ENCODE measurements at places on chromosomes 5 and 9.

DNA sequence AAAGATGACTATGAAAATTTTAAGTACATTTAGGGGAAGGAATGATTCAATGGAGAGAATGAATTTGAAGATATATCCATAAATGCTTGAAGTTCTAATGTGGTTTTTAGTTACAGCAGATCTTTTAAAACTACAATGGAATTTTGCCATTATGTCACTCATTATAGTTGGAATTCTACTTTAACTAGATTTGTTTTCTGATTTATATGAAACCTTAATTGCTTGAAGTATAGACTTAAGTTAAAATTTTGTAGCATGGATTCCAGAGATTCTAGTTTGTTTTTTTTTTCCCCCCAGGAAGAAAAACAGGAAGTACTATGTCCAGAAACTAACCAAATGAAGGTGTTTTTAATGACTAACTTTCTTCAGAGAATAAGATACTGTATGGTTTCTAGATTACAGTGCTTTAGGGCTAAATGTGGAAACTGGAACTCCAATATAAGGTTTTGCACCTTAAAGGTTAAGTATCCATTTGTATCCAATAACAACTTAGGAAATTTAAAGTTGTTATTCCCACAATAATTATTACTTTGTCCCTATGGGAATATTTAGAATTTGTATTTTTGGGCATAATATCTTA is 70.3 kb downstream of the ZSWIM6 start:
- no peak for DNase-seq

DNA sequence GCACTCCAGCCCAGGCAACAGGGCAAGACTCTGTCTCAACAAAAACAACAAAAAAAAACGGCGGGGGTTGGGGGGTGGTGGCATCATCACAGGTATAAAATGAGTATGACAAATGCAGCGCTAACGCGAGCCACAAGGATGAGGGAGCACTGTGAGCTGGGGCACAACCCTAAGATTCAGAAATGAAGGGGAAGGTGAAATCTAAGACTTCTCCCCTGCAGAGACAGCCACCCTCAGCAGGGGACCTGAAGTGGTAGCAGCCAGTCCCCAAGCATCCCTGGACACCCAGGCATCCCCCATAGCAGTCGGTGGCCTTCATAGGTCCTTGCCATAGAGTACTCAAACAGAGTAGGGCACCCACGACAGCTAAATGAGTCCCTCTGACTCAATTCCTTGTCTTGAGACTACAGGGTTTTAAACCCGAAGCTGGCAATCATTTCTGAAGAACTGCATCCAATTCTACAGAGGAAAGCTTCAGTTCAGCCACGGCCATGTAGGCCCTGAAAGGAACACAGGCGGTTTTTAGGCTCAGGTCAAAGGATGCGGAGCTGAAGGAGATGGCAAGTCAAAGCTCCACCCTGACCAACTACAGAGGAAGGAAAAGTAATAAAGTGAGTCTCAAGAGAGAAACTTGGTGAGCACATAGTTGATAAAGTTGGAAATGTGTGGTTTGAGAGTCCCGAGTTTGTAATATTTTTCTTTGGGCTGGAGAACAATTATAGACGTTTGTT is 50.3 kb downstream of the MYO10 start:
- no peak for DNase-seq

GRCh38 chr9:8571643-8572042 is 772.1 kb upstream of the DMAC1 start:
- no peak for DNase-seq

- DNase-seq, result no peak
Measured at GRCh38 chr5:7615566-7616061, 219.7 kb downstream of the ADCY2 start.

GRCh38 chr9:89536145-89536574 is 38.2 kb upstream of the SEMA4D start:
- no peak for DNase-seq

DNA sequence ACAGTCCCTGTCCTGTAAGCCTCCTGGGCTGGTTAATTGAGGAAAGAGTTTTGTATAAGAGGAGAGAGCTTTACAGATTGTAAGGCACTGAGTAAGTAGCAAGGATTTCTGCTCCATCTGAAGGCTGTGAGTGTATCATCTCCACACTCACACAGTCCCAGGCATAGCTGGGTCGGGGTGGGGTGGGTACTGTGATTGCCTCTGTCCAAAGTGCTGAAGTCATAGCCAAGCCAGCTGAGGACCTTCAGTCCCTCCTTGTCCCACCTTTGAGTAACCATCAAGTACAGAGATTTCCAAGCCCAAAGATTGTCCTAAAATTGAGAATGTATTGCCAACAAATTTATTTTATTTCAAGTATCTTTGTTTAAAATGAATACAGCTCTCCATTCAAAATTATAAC is 5.5 kb upstream of the DNAJB5 start:
- DNase-seq, result no peak

- DNase-seq, result no peak
Measured at GRCh38 chr5:129065721-129066120, 28.8 kb upstream of the ISOC1 start.

DNA sequence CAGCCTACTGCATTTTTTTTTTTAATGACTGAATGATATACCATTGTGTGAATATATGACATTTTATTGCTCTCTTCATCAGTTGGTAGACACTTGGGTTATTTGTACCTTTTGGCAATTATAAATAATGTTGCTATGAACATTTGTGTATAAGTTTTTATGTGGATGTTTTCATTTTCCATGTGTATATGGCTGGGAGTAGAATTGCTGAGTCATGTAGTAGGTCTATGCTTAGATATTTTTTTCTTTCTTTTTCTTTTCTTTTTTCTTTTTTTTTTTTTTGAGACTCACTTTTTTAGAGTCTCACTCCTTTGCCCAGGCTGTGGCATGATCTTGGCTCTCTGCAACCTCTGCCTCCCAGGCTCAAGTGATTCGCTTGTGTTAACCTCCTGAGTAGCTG is 32.9 kb upstream of the FAM120AOS start:
- DNase-seq, result no peak

GRCh38 chr5:82130602-82131001 is 147.6 kb downstream of the RPS23 start:
- no peak for DNase-seq

- DNase-seq, result no peak
Measured at GRCh38 chr5:142151436-142152383, 43.1 kb downstream of the NDFIP1 start.

GRCh38 chr9:136995772-136996311 is 526 bp downstream of the CLIC3 start:
- DNase-seq, result no peak

- no peak for DNase-seq
Measured at GRCh38 chr5:172642926-172643871, 2.1 kb downstream of the NEURL1B start.

GRCh38 chr9:116333254-116333653 is 179.7 kb downstream of the PAPPA start:
- DNase-seq, result no peak

DNA sequence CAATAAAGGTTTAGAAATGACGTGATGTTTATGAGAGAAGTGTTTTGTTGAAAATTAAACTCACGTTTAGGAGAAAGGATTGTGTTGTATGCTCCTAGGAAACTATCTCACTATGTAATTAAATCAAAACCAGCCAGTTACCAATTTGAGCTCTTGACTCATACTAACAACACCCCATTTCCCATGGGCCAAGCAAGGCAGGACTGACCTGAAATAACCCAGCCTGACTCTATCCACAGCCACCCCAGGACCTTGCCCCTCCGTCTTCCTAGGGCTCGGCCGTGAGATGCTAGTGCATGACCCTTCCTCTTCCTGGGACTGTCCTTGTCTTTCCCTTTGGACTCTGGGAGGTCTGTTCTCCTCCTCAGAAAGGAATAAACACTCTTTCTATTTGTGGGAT is 16.4 kb downstream of the TLR4 start:
- DNase-seq, result no peak

DNA sequence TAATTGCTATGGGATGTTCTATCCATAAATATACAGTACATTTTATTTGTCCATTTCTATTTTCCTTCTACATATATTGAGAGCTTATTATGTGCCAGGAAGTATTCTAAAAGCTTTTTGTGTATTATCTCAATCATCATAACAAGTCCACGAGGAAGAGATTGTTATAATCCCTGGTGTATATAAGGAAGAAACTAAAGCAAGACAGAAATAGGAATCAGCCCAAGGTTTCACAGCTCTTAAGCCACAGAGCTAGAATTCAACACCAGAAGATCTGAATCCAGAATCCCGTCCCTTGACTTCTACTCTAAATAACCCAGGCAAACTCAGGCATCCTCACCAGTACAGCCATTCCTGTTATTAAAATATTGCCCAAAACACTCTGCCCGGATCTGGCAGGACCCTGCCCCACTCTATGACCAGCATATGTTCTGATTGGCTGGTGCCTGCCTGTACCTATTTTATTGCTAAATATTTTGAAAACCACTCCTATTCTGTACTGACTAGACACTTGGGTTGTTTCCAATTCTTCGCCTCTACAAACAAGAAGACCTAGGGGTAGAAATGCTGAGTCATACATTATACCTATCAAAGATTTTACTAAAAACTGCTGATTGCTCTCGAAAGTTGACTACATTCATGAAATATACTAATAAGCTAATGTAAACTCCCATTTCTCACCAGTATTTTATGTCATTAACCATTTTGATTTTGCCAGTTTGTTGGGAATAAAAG is 297.4 kb downstream of the ENC1 start:
- DNase-seq, result no peak

DNA sequence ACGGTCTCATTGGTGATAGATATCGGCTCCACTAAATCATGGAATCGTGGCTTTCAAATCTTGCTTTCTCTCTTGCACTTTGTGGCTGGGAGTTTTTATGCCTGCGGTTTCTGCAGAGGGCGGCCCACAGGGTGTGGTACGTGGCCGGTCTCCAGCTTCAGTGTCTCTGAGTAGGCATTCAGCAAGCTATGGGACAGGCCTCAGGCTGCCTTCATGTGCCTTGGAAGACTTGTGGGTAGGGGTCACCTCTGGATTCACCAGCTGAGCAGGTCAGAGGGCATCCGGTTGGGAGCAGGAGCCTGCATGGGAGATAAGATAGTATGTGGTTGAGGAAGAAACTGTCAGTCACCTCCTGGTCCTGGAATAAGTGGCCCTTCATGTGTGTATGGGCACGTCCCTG is 47.7 kb downstream of the AMBP start:
- no peak for DNase-seq

GRCh38 chr5:4737868-4738267 is 402.3 kb upstream of the ADAMTS16 start:
- no peak for DNase-seq

GRCh38 chr5:160183075-160183474 is 46.2 kb upstream of the FABP6 start:
- DNase-seq, result no peak

DNA sequence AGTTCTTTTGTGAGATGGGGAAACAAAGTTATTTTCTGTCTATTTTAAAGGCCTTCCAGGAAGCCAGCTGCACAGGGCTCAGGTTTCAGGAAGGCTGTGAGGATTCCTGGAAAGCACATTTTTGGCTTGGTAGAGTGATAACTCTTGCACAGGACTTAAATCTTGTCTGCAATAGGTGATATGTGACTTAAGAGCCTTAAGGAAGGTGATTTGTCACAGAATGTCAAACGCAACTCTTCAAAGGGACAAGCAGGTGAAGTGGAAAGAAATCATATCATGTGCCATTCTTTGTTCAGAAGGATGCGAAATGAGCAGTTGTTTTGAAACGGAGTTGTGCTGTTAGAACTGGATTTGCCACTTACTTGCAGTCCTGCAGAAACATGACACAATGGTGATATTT is 459.3 kb downstream of the MAT2B start:
- no peak for DNase-seq

- no peak for DNase-seq
Measured at GRCh38 chr9:106799152-106799551, 63.8 kb upstream of the ZNF462 start.

DNA sequence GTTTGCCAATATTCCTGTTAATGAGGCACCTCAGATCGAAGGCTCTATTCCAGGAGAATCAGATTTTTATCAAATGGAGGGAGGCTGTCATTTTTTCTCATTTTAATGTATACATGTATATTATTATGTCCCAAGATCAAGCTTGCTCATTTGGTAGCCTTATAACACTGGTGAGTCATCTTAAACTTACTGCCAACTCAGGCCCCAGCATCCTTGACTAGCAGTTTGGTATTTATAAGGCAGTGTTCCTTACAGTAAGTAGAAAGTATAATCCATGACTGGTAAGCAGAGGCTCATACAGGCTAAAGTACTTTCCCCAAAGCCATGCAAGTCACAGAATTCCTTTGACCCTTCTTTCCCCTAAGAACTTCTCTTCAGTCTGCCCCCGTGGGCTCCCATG is 90.7 kb upstream of the NR3C1 start:
- DNase-seq, result no peak

DNA sequence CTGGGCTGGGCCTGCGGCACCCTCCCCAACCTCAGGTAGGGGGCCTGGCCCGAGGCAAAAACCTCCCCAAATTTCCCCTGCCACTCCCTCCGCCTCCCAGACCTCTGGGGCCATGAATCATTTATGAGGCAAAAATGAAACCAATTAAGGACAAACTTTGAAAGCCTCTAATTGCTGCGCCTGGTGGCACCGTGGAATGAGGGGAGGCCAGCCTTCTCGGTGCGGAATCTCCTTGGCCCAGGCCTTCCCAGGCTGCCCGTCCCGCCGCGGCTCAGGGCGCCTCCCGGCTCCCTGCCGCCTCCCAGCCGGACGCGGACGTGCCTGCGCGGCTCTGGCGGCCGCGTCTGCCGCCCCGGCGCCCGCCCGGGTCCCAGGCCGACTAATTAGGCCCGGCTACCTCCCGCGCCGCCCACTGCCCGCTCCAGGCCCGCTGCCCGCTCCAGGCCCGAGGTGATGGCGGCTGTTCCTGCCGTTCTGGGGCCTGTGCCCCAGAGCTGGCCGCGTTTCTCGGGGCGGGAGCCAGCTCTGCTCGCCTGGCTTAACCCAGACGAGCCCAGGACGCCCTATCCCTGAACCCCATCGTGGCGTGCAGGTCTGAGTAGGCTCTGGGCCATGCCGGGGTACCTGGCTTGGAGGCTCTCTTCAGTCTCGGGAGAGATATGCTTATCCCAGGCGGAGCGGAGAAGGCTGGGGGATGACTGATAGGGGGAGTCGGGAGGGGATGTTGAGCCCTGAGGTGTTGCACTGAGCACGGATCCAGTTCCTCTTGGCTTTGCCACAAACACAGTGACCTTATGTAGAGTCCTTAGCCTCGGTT is 20.1 kb downstream of the CXXC5 start:
- no peak for DNase-seq

- no peak for DNase-seq
Measured at GRCh38 chr9:19371942-19372341, 8.1 kb downstream of the RPS6 start.

DNA sequence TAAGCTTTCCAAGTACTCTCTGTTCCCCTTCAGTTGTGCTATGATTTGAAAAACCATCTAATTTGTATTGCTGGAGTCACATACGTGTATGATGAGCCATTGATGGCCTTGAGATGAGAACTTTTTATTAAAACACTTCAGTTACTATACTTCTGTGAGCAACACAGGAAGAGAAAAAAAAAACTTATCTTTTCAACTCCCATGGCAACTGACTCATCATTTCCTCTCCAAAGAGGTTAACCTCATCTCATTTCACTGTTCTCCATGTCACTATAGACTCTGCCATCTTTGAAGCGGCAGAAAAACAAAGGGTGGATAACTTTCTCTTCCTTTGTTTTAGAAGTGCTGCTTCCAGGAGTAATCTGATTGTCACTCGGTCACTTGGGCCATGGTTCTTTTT is 104.3 kb upstream of the PCSK1 start:
- no peak for DNase-seq

Measured in vagina (tissue), 2 donors.